ENCODE measurements at places on chromosomes 6 and 20.

GRCh38 chr6:87674290-87674689, 27.7 kb downstream of the AKIRIN2 start:
- no peak for DNase-seq

DNA sequence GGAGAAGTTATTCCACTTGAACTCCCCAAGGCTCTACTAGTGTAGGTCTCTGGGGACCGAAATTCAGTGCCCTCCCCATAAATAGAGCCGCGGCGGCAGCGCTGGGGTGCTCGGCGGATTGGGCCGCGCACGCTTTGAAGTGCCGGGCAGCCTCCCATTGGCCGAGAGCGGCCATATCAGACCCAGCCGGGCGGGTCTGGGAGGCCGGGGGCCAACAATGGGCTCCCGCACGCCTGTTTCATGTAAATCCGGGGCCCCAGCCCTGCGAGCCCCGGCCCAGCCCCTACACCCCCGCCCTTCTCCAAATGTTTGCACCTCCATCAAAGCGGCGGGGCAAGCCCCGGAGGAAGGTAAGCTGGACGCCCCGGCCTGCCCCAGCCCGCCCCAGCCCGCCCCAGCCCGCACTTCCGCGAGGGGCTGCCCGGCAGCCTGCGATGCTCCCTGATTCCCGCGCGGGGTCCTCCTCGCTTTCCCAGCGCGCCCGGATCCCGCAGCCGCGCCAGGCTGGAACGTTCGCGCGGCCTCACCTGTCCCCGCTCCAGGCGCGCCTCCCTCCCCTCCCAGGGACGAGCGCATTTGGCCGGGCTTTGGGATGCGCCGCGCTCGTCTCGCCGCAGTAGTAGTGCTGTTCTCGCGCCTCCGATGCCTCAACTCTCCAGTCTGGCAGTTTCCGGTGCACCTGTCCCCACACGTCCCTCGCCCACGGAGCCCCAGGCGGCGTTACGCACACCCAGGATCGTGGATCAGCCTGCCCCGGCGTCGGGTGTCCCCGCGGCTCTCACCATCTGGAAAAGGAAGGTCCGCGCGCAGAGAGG, at the start of gene TBXT:
Gene TBXT (minus strand): TSS at position 51 of the 815 bp plus-strand sequence. CDS start 260 bp downstream, outside the sequence.
- DNase-seq = peak; percentile 52

DNA sequence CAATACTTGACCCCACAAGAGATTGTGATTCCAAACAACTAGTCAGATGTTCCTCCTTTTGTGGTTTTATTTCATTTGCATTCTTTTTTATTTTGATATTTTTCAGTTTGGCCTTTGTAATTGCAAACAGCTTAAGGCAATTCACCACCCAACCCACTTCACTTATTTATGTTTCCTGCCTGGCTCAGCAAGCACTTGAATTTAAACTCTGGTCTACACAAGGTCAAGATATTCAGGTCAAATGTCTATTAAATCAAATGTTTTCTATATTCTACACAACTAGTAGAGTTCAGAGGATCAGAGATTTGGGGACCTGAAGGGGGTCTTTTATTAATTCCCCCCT, 100.1 kb downstream of the SGK1 start:
- no peak for DNase-seq

DNA sequence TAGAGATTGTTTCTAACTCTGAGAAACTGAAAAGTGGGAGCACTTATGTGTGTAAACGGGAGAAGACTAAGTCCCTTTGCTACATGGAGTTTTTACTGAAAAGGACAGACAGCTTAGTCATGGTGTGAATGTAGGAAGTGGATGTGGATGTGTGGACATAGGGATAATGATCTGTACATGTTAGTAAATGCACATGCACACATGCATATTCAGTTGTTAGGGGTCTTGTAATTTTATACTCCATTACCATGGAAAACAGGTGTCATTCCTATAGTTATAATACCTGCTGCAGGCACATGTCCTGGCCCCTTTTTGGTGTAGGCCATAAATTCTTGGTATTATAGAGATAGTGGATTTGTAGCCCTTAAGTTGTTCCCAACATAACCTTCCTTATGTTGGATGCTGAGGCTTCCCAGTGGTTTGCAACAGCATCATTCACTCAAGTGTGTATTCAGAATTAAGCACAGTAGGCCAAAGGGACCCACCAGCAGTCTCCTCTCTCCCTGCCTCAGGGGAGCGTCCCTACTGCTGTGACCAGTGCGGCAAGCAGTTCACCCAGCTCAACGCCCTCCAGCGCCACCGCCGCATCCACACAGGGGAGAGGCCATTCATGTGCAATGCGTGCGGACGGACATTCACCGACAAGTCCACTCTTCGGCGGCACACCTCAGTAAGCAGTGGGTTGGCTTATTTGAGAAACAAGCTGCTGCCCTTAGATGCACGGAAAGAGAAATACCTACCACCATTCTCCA, 7.3 kb downstream of the GZF1 start:
- DNase-seq = no peak

- DNase-seq = peak; percentile 68
Measured at GRCh38 chr20:19692685-19693119, 65.4 kb upstream of the RIN2 start.

GRCh38 chr6:37005061-37005810, at the start of gene FGD2:
FGD2 (plus strand) TSS chr6:37005655; CDS start chr6:37005818, 163 bp downstream.
- no peak for DNase-seq

GRCh38 chr6:108114841-108115597, 40.5 kb upstream of the OSTM1 start:
- peak; percentile 62 for DNase-seq

Measured in endothelial cell (in vitro differentiated cells).